A549 treated with ZK216348 at 1 μM for 4 hours (cell line): ENCODE measurements at places on chromosomes 13 and 19. TPM values are rescaled to one million over a fixed set of nuclear protein-coding genes. Genes with fewer than 3 reads are reported as not detected.

The CBY2 gene
- not detected in 5 replicates for total RNA-seq

The F10 gene
- total RNA-seq: not detected in 5 replicates

The KIR2DL3 gene
- not detected in 5 replicates for total RNA-seq

The ZSCAN4 gene
- not detected in 5 replicates for total RNA-seq

The ELANE gene
- 0.15 to 0.16 TPM in 2 of 5 replicates, not detected in the others for total RNA-seq

The FREM2 gene
- not detected in 5 replicates for total RNA-seq

The OR7C1 gene
- not detected in 5 replicates for total RNA-seq
